ENCODE measurements at places on chromosomes 4 and X.

DNA sequence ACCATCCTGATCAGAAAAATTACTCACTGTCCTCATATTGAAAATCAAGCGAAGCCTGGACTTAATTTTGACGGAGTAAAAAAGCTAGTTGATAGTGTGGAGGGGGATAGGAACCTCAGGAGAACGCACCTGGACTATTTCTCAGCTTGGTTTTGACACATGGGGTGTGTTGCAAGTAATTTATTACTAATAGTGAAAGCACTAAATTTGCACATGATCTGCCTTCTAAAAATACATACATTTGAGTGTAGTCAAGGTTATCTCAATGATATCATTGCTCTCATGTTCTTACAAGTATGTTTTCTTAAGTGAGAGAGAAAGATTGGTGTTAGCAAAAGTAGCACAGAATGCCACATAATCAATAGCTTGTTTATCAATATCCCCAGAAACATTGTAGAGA lies 29.5 kb downstream of the LRIT3 start:
- no peak for DNase-seq

DNA sequence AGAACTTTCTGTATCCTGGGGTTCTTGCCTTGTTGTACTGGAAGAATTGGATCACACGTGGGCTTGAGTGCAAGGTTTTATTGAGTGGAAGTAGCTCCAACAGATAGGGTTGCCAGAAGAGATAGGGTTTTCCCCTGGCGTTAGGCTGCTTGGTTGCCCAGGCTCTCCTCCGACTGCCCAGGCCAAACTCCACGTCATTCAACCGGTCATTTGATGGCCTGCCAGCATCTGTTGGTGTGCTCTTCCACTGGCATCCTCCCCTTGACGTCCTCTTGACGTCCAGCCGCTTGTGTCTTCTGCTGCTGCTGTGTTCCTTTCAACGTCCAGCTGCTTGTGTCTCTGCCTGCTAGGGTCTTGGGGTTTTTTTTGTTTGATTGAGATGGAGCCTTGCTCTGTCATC lies 340.3 kb upstream of the ZCCHC13 start:
- DNase-seq: no peak

- DNase-seq: no peak
Observed at GRCh38 chrX:10213716-10214115, 56.9 kb downstream of the CLCN4 start.

GRCh38 chrX:17826609-17827496 lies 34.2 kb downstream of the RAI2 start:
- no peak for DNase-seq

DNA sequence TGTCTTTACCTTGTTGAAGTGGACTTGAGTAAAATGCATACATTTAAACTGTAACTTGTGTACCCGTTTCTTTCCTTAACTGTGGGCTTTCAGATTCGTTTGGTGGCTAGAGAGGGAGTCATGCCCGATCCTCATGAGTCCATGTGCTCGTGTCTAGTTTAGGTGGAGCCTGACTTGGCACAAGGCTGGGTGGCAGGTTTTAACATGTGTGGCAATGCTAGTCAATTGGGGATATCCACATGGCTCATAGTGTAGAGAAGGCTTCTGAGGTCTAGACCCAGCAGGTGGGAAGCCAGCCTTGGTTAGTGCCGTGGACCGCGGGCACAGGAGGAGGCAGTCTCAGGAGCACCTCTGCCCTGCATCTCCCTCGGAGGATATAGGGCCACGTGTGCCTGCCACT lies 48.5 kb upstream of the CLCN4 start:
- no peak for DNase-seq

DNA sequence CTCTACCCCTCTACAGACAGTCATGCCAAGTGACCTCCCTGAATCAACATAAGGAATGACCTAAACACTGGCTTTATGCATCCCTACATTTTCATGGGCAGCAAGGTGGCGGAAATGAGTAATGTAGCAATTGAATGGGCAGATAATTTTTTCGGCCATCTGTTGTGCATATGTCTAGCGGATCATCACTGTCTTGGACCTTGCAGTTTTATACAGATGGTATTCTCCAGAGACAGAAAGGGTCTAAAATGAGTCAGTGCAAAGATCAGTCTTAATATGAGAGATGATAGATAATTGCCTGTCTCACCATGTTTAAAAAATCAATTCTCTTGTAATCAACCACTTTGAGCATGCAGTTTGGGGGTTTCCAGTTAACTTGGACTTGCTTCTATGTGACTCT lies 177.3 kb upstream of the DKK2 start:
- DNase-seq: no peak

DNA sequence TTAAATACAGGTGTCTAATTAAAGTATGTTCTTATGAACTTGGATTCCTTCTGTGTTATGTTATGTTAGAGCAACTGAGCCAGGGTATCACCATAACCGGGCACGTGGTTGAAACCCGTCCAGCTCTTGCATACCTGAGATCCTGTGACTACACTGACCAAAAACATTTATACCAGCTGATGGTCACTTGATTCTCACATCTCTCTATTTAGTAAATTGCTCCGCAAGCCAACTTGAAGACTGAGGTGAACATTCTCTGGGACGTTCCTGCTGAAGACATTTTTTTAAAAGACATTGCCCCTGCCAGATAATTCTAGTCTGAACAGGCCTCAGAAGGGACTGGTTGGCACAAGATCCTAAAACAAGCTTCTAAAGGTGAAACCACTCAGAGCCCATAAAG lies 550.0 kb upstream of the DIPK2B start:
- no peak for DNase-seq

- no peak for DNase-seq
Observed at GRCh38 chrX:80550722-80551121, 130.5 kb downstream of the TENT5D start.
